Tibial artery (tissue), 4 donors: ENCODE measurements at places on chromosomes 11 and 22.
A peak's percentile ranks its signal among the peaks of the same experiment; 100 is the strongest.

DNA sequence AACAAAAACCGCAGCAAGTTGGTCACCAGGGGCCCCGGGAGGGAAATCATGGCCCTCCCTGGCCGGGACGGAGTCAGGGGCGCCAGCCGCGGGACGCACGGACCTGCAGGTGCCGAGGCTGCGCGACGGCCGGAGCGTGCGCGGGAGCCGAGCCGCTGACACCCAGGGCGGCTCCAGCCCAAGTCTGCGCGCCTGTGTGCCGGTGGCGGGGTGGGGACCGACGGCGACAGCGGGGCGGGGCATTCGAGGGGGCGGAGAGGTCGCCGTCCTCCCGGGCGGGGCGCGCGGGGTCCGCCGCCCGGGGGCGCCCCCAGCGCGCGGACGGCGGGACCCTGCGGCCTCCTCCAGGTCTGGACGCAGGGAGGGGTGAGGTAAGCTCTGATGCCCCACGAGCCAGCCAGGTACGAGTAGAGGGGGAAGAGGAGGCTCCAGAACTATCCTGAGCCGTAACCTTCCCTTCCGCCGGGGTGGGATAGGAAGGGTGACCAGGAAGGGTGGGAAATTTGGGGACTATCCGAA lies at the start of gene ESAM:
TSS of gene ESAM (minus strand) at position 186 of the 519 bp plus-strand sequence. CDS start at position 50, 136 bp downstream.
- DNase-seq = peak; percentile 86

GRCh38 chr11:128488471-128488870 lies 98.9 kb downstream of the ETS1 start:
- DNase-seq = no peak

DNA sequence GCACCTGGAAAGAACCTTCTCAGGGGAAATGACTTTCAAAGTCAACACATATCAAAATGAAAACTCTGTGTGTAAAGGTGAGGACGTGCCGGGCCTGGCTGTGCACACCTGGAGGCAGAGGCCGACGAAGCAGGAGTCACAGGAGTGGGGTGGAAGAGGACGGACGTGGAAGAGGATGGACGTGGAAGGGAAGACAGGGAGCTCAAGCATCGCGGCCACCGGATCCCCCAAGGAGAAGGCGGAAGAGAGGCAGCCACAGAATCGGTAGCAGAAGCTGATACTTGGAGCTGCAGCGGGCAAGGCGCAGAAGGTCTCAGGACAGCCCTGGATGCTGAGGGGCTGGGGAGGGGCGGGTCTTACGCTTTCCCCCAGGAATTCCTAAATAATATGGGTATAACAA lies 519.8 kb downstream of the BRD1 start:
- peak; percentile 9 for DNase-seq

GRCh38 chr22:38009000-38009806 lies 24.8 kb upstream of the SOX10 start:
- no peak for DNase-seq

DNA sequence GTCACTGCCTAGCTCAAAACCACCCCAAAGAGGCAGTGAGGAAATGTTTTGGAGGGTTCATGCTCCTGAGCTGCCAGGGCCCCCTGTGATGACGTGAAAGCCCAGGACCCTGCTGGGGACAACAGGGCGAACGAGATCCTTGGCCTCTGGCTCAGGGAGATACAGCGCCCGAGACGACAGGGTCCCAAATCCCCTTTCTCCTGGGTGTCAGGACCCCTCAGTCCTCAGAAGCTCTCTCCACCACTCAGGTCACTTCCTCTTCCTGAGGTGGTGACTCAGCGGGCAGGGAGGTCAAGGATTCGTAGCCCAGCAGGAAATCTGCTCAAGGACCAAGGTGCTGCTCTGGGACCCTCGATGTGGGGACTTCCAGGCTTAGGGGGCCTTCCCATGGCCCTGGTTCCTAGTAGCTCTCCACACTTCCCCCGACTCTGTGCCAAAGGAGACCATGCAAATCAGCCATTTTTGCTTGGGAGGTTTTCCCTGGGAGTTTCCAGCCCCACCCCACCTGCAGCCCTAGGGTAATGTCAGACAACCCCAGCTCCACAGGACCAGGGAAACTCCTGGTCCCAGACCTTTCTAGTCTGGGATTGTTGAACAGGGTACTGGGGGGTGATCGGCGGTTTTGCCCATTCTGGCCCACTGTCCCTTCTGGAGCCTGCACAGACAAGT lies 12.8 kb downstream of the BCL9L start:
- no peak for DNase-seq

GRCh38 chr11:6202041-6202440 lies 3.0 kb downstream of the OR52W1 start:
- DNase-seq = no peak

GRCh38 chr11:833114-833791 lies 501 bp downstream of the CD151 start:
- no peak for DNase-seq
